ENCODE measurements at places on chromosomes 6 and 20. TPM values are rescaled to one million over a fixed set of nuclear protein-coding genes. Genes with fewer than 3 reads are reported as not detected.

The BANF2 gene
- 1.3 TPM for polyA plus RNA-seq

The DACT2 gene
- 6.2 TPM for polyA plus RNA-seq

The LY6G6C gene
- polyA plus RNA-seq = not detected

The OR2H1 gene
- not detected for polyA plus RNA-seq

The VIP gene
- 5.5 TPM for polyA plus RNA-seq

The APOM gene
- polyA plus RNA-seq = 3.4 TPM

The C20orf141 gene
- polyA plus RNA-seq = not detected

GRCh38 chr6:15249371-15250019, 3.6 kb downstream of the JARID2 start:
- DNase-seq = no peak
- peaks cover 1% of the 10 kb centered on the region for H3K4me1 ChIP-seq
- H3K4me3 ChIP-seq = peak overlapping the region; percentile 76
- no peaks in the 10 kb centered on the region for H3K27me3 ChIP-seq
- peak overlapping the region; percentile 90 for H3K27ac ChIP-seq

DNA sequence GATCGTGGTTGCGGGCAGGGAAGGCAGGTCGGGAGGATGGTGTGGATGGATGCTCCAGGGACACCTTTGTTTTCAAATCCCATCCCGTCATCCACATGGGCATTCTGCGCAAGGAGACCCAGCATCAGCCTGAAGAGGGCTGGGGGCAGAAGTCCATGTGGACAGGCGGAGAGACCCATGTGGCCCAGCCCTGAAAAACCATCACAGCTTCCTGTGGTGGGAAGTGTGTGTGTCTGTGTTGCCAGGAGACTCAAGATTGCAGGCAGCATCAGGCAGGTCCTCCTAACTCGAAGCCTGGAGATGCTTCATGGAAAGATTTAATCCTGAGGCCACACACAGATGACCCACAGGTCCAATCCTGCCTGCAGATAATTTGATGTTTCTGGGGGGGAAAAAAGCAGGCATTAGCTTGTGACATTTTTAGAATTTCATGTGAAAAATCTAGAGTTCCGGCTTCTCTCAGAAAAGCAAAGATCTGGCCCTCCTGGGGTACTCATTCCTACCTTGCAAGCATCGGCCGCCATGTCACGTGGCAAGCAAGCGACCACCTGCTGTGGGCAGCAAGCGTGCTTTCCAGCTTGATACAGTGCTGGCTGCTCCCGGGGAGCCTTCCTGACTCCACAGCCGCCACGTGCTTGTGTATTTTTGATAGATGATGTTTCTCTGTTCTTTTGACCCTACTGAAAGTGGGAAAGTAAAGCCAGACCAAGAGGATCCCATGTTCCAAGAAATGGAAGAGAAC, 25.8 kb downstream of the BCAS4 start:
- H3K27ac ChIP-seq = no peak overlapping the region
- no peaks in the 10 kb centered on the region for H3K36me3 ChIP-seq
- no peaks in the 10 kb centered on the region for H3K27me3 ChIP-seq

- H3K27ac ChIP-seq = no peak overlapping the region
- H3K27me3 ChIP-seq = no peaks in the 10 kb centered on the region
- no peak for DNase-seq
- H3K36me3 ChIP-seq = no peaks in the 10 kb centered on the region
- H3K4me3 ChIP-seq = no peak overlapping the region
Measured at GRCh38 chr6:40887079-40887791, 151.8 kb downstream of the UNC5CL start.

DNA sequence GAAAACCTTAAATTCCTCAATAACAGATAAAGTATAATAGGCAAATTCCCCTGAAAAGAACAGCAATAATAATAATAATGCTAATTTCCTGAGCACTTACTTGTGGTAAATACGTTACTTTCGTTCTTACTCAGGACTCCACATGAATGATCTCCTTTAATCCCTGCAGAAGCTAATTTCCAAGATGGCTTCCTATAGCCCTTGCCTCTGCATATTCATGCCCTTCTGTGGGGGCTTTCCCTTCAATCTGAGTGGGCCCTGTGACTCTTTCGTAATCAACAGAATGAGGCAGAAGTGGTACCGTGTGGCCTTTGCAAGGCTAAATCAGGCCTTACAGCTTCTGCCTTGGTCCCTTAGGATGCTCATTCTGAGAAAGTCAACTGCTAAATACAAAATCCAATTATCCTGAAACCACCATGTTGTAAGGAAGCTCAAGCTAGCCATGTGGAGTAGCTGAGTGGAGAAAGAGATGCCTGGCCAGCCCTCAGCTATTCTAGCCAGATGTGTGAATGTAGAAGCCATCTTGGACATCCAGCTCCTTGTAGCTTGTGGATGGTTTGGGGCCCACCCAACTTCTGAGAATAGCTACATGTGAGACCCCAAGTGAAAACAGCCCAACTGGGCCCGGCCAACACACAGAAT, 50.5 kb downstream of the MCUR1 start:
- no peaks in the 10 kb centered on the region for H3K27me3 ChIP-seq
- no peak overlapping the region for H3K4me3 ChIP-seq
- no peak for DNase-seq
- H3K27ac ChIP-seq = no peak overlapping the region
- no peaks in the 10 kb centered on the region for H3K36me3 ChIP-seq
- no peaks in the 10 kb centered on the region for H3K4me1 ChIP-seq

DNA sequence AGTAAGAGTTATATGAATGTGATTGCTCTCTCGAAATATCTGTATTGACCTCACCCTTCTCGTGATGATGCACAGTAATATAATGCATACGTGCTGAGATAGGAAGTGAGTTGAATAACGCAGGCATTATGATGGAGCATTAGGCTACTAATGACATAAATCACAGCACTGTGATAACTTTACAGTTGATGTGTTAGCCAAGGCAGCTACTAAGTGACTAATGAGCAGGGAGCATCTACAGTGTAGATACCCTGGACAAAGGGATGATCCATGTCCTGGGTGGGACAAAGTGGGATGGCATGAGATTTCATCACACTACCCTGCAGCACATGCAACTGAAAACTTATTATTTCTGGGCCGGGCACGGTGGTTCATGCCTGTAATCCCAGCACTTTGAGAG, 68.4 kb downstream of the HDGFL1 start:
- H3K4me3 ChIP-seq = no peak overlapping the region
- no peak overlapping the region for H3K27ac ChIP-seq
- no peak for DNase-seq
- H3K36me3 ChIP-seq = no peaks in the 10 kb centered on the region

- no peaks in the 10 kb centered on the region for H3K4me1 ChIP-seq
- DNase-seq = no peak
- peak overlapping the region; percentile 17 for H3K27ac ChIP-seq
- no peaks in the 10 kb centered on the region for H3K36me3 ChIP-seq
- H3K27me3 ChIP-seq = no peaks in the 10 kb centered on the region
- H3K4me3 ChIP-seq = no peak overlapping the region
Measured at GRCh38 chr6:32941214-32941768, 463 bp upstream of the HLA-DMB start.

GRCh38 chr20:23624324-23624691, 13.4 kb downstream of the CST3 start:
- DNase-seq = no peak
- no peaks in the 10 kb centered on the region for H3K27me3 ChIP-seq
- no peaks in the 10 kb centered on the region for H3K36me3 ChIP-seq
- H3K27ac ChIP-seq = no peak overlapping the region
- no peak overlapping the region for H3K4me3 ChIP-seq

DNA sequence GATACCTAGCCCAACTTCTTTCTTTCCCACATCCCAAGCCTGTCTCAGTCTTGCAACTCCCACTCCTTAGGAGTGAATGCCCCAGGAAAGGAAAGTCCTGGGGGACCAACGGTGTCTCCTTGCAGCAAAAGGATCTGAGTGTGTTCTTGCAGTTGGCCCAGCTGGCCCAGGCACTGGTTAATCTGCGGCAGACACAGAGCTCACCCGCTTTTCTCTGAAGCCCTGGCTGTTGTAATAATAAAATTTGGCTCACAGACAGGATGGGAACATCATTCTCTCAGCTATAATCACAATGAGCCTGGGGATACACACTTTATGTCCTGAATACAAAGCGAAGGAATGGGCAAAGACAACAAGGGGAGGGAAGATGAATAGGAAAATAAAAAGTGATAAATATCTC, 287.0 kb upstream of the PRND start:
- no peaks in the 10 kb centered on the region for H3K4me1 ChIP-seq
- no peaks in the 10 kb centered on the region for H3K27me3 ChIP-seq
- H3K36me3 ChIP-seq = no peaks in the 10 kb centered on the region

DNA sequence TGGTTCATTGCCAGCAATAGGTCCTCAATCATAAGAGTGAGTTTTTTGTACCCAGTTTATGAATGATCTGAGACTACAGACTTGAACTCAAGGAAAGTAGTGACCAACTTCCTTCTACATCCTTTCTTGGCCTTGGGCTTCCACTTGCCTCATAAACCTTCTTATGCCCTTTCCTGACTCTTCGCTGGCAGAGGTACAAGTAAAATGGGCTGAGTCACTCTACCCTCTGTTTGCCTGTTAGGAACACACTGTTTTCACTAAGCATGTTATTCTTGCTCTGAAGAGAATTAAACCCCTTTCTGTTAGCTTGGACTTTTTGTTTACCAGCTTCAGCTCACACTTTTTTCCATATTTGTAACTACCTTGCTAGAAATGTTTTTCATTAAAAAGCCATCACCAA, 74.4 kb downstream of the PKHD1 start:
- H3K27me3 ChIP-seq = no peaks in the 10 kb centered on the region
- peaks cover 9% of the 10 kb centered on the region for H3K36me3 ChIP-seq

DNA sequence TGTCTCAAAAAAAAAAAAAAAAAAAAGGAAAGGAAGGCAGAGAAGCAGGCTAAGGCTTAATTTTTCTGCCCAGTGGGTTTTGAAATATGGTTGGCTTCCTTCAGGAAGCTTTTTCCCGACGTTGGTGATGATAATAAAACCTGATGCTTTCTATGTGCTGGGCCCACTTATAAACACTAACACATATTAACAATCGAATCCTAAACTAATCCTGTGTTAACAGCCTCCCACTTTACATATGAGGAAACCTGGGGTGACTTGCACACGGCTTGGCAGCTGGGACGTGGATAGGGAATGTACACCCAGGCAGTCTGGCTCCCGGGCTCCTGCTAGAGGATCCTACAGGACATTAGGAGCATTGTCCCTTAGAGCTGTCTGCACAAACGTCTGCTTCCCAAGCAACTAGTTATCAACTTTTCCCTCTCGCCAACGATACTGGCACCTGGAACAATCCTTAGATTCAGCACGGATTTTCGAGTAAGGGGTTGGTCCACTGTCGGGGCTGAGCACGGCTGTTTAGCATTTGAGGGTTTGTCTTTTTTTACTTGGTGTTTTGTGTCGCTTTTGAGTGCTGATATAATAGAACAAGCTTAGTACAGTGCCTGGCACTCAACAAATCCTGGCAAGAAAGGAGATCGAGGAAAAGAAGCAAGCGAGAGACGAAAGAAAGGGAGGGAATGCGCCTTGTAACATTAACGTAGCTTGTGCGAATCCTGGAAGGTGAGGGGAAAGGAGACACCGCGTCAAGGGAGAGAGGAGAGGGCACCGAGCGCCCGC, 622 bp upstream of the KIZ start:
- H3K4me3 ChIP-seq = peak overlapping the region; percentile 92
- H3K36me3 ChIP-seq = no peaks in the 10 kb centered on the region
- peak; percentile 48 for DNase-seq
- H3K4me1 ChIP-seq = no peaks in the 10 kb centered on the region
- H3K27me3 ChIP-seq = no peaks in the 10 kb centered on the region

DNA sequence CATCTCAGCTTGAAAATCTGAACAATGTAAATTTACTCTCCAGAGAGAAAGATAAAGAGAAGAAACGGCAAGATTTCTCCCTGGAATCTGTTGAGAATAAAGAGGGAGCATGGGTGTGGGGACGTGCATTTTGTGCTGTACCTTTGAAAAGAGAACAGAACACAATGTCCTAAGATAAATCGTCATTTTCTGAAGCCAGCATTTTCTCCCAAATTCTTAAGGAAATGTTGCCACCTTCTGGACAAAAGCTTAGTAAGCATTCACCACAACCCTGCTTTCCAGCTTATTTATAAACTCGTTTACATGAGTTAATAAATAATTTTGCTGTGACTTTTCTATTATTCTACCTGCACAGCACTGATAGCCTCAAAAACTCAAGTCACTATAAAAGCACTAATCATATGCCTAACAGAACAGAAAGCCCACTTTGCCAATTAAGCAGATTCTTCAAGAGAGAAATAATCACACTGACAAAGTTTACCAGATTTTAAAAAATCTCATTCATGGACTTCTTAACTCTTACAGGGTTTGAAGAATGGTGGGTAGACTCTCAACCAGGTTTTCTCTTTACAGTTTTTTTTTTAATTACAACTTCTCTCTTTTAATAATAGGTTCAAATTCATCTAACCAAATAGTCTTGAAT, 155.8 kb downstream of the MBOAT1 start:
- H3K27me3 ChIP-seq = no peaks in the 10 kb centered on the region
- H3K36me3 ChIP-seq = no peaks in the 10 kb centered on the region
- no peaks in the 10 kb centered on the region for H3K4me1 ChIP-seq

DNA sequence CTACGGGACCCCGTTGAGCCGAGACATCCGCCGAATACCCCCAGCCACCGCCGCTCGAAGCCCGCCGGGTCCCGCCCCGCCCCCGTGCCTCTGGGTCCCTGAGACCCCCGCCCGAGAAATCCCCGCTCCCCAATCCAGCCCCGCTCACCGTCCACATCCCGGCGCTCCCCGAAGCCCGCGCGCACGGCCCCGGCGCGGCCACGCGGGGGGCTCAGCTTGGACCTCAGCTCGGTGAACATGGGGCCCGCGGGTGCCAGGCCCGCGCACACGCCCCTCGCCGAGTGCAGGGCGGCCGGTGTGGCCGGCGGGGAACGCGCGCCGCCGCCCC, 249 bp downstream of the SAMD10 start:
- DNase-seq = no peak
- peak overlapping the region; percentile 65 for H3K27ac ChIP-seq
- peaks cover 5% of the 10 kb centered on the region for H3K36me3 ChIP-seq
- no peaks in the 10 kb centered on the region for H3K27me3 ChIP-seq
- H3K4me3 ChIP-seq = peak overlapping the region; percentile 85

GRCh38 chr20:43911066-43911465, 3.6 kb upstream of the TOX2 start:
- H3K4me1 ChIP-seq = no peaks in the 10 kb centered on the region
- no peak overlapping the region for H3K27ac ChIP-seq
- no peaks in the 10 kb centered on the region for H3K36me3 ChIP-seq
- DNase-seq = no peak
- H3K4me3 ChIP-seq = no peak overlapping the region
- H3K27me3 ChIP-seq = no peaks in the 10 kb centered on the region

DNA sequence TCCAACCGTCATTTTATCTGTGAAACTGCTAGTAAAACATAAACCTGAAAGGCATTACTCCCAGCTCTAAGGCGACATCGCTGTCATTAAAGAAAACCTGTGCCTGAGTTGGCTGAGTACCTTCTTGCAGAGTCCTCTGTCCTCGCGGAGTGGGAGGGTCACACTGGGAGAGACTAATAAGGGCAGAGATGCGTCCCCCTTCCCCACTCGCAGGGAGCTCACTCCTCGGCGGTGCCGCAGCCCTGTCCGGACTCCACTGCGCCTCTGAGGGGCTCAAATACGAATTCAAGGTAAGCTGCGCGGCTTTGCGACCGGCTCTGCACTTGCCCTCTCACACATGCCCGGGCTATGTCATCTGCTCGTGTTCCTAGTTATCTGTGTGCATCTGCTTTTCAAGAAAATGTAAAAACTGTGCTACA, at the start of gene COL19A1:
Gene COL19A1 (plus strand): TSS at position 206 of the 419 bp plus-strand sequence. CDS start 13,012 bp downstream, outside the sequence.
- peak within 1 kb of the TSS; percentile 73 for H3K4me3 ChIP-seq
- no peaks in the 10 kb centered on the region for H3K27me3 ChIP-seq
- peak; percentile 58 for DNase-seq
- H3K4me1 ChIP-seq = no peaks in the 10 kb centered on the region
- H3K27ac ChIP-seq = peak within 1 kb of the TSS; percentile 15

Data from pancreas (tissue), 10 donors.